ENCODE measurements at places on chromosomes 7 and 10. TPM values are rescaled to one million over a fixed set of nuclear protein-coding genes. Genes with fewer than 3 reads are reported as not detected.

Gene EGR2
- polyA plus RNA-seq = 0.45 TPM

Gene NXPH1
- not detected for polyA plus RNA-seq

Gene ZNRF2
- polyA plus RNA-seq = 17.6 TPM

Gene NRP1
- 2.5 TPM for polyA plus RNA-seq

Gene RBM28
- 15.1 TPM for polyA plus RNA-seq

Gene GRK5
- 50.5 TPM for polyA plus RNA-seq

Gene SH2D4B
- 0.09 TPM for polyA plus RNA-seq
